ENCODE measurements at places on chromosomes 13 and 19.
A peak's percentile ranks its signal among the peaks of the same experiment; 100 is the strongest.

DNA sequence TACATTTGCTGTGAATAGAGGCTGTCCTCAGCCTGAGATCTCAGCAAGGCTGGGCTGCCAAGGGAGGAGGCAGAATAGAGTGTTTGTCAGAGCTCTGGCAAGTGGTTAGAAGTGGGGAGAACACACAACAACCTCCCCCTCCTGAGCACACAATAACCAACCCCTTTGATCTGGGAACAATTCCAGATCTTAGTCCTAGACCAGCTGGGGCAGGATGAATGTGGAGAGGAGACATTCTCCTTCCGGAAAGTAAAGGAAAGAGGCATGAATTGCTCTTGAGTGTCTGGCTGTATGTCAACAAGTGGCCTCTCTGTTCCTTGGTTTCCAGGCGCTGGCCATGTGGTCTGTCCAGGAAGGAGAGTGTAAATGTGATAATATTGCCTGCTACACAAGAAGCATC lies 114.9 kb upstream of the TMTC4 start:
- no peak for DNase-seq

DNA sequence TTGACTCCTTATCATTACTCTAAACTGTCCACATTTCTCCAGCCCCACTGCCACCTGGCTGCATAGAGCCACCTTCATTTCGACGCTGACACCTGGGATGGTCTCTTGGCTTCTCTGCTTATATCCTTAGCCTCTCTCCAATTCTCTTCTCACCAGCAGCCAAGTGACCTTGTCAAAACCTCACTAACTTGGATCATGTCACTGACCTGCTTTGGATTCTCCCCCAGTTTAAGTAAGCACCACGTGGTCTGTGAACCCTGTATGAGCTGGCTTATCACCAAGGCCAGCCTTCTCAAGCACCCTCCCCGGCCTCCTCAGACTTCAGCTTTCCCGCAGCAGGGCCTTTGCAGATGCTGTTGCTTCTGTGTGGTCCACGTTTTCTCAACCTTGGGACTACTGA lies 12.3 kb upstream of the GGACT start:
- no peak for DNase-seq

GRCh38 chr13:31611214-31611613 lies 128.1 kb upstream of the RXFP2 start:
- no peak for DNase-seq

DNA sequence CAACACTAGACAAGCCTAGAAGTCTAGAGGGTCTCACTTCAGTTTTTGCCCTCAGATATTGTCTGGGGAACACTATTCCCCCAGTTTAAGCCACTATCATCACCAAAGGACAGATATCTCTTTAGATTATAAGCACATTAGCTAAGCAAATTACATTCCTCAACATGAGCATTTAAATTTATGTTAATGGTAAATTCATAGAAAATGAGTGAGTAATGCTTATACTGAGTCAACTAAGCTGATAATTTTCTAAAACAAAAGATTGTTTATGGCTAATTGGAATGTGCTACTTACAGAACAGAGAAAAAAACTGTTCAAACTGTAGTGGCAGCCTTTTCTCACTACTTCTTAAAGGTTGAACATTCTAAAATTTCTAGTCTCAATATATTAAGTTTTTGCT lies 290.2 kb downstream of the SLITRK1 start:
- no peak for DNase-seq

GRCh38 chr19:39017646-39018045 lies 14.7 kb downstream of the FBXO27 start:
- no peak for DNase-seq

DNA sequence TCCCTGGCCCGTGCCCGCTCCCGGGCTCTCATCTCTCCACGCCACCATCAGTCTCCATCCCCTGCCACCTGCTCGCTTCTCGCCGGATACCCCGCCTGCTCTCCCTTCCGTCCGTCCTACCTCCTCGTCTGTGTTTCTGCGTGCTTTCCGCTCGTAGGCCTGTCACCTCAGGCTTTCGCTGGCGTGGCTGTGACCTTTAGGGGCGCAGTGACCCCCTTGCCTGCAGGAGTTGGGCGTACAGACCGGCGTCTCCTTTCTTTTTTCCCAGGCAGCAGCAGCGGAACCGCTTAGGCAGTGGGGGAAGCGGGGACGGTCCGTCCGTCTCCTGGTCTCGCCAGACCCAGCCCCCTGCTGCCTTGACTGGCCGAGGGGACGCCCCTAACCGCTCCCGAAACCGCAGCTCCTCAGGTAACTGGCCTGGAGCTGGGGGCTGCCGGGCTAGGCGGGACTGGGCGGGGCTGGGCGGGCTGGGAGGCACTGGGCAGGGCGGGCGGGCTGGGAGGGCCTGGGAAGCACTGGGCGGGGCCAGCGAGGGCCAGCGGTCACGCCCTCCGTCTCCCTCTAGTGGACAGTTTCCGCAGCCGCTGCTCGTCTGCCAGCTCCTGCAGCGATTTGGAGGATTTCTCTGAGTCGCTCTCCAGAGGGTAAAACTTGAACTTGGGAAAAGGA lies 6.3 kb downstream of the PGLYRP1 start:
- no peak for DNase-seq

GRCh38 chr13:24557081-24557480 lies 44.5 kb upstream of the PARP4 start:
- no peak for DNase-seq

DNA sequence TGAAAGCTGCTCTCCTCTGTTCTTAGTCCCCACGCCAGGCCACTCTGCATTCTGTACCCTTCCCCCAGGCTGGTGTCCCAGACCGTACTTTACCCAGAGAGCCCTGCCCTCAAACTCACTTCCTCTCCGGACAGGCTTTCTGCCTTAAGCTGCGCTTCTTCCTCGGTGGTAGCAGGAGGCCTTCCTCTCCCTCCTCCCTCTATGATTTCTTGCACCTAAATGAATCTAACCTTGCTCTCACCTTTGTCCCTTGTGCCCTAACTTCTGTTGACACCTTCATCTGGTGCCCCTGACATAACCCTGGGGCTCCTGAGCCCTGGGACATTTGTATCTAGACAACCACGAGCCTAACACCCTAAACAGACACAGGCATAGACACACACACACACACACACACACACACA lies 29.6 kb upstream of the CEACAM21 start:
- no peak for DNase-seq

DNA sequence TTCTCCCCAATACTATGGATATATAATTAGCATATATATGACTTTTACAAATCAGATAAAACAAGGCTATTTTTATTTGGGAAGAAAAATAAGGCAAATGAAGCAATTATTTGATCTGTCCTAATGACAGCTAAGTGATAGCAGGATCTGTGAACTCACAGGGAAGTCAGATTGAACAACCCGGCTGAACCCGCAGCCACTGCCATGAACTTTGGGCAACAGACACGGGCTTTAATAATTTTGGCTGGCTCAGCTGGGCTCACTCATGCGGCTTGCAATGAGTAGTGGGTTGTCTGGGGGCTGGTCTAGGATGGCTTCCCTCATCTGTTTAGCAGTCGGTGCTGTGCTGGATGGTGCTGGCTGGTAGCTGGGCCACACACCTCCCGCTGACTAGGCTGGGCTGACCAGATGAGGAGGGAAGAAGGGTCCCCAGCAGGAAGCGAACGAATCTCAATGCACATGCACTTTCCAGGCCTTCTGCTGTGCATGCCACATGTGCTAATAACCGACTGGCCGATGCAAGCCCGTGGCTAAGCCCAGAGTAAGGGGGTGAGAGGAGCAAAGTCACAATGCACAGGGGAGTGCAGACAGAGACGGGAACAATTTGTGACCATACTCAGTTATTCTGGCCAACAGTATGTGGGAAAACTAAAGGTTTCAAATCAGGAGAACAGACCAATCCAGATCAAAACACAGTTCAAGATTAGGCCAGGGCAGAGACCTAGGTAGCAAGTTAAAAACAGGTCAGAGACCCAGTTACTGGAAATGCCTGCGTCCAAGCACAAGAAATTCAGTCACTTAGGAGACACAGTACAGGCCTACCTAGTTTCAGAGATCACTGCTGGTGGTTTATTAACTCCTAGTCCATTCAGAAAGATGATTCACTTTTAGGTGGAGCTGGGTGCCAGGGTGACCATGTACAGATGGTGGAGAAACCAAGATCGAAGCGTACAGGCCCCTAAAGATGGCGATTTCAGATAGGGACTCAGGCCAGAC lies 22.3 kb downstream of the CRYL1 start:
- no peak for DNase-seq

DNA sequence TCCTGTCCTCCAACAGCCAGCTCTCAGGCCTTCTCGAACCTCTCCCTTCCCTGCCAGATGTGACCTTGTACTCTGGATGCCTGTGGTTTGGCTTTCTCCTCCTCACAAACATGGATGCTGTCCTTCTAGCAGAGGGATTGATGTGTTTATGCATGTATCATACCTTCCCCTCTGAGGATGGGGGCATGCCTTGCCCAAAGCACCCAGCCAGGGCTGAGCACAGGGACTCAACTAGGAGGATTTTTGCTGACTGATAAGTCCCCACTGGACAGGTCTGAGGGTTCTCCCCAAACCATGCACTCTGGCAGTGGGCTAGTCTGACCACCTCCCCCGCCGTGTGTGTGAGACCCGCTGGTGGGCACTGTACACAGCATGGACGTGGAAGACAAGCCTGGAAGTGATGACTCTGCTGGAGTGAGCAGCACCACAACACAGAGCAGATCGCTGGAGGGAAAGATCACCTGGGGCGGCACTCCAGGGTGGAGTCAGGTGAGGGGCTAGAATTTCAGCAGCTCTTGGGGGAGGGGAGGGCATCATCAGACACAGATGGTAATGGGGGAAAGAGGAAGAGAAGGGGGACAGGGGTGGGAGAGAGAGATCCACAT lies 360.3 kb upstream of the ZNF507 start:
- no peak for DNase-seq

DNA sequence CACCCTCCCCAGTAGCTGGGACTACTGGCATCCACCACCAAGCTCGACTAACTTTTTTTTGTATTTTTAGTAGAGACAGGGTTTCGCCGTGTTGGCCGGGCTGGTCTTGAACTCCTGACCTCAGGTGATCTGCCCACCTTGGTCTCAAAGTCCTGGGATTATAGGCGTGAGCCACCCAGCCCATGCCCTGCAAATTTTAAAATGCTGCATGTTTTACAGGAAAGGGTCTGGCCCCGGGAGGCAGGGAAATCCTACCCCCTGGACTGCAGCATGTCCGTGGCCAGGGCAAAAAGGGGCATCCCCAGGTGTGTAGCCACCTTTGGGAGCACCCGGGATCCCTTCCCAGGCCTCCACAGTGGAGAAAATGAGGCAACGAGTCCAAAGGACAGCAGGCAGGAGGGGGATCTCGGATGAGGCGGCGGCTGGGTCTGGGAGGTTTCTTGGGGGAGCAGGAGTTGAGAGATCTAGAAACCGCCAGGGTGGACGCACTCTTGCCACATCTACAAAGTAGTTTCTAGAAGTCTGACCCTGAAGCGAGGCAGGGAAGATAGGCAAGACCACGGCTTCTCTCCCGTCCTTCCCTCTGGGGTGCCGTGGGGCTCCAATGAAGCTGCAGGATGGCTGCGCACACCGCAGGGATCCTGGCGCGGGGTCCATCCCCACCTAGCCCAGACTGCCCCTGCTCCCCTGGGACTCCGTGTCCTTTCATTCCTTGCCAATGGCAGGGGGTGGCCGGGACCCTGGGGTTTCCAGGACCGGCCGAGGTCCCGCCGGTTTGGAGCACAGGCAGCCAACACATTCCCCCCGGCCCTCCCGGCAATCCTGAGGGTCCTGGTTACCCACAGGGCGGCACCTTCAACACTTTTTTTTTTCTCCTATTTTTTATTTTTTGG lies 21.3 kb upstream of the ZBTB7A start:
- no peak for DNase-seq

- DNase-seq, result no peak
Measured at GRCh38 chr13:34628209-34628682, 313.8 kb upstream of the NBEA start.

DNA sequence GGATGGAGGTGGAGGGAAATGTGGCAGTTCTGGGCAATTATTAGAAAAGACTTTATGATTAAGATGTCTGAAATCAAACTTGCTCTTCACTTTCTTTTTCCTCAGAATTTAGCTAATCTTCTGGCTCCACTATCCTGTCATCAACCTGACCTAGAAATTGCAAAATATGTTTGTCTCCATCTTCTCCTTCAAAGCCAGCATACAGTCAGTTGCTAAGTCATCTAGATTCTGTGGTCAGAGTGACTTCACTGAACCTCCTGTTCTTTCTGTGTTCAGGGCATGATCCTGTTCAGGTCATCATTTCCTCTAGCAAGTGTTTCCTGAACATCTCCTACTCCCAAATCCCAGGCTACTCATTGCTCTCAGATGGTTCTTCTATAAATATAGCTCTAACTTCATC lies 10.8 kb upstream of the CCNA1 start:
- no peak for DNase-seq

DNA sequence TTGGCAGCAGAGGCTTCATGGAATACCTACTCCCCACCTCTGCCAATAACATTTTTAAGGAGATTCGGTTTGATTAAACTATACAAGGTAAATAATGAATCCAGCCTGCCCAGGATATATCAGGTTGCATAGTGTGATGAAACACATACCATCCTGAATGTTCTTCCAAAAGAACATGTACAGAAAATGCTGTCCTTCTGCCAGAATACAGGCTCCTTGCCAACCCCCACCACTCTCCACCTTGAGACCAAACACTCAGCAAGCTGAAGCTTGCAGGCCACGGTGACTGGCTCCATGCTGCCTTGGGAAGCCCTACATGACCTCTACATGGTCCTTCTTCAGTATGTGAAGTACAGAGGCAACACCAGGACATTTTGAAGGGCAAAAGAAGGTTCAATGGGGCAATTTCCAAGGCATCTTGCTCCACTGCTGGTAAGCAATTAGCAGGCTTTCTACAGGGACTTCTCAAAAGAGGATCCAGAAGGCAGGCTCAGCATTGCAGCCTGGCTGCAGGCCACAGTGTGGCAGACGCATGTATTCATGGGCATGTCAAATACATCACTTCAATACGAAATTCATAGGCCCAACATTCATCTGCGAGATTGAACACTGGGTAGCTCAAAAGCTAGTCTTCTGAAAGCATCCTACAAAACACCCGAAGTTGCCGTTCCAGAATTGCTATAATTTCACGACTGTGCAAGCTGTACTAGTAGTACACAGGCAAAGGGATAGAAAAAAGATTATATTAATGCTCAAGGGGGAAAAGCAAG lies 62.4 kb upstream of the SERP2 start:
- DNase-seq, result peak; percentile 15

DNA sequence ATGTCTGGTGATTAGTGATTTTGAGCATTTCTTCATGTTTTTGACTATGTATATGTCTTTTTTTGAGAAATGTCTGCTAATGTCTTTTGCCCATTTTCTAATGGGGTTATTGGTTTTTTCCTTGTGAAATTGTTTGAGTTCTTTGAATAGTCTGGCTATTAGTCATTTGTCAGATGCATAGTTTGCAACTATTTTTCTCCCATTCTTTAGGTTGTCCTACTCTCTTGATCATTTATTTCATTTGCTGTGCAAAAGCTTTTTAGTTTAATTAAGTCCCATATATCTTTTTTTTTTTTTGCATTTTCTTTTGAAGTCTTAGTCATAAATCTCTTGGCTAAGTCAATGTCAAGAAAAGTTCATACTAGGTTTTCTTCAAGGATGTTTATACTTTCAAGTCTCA lies 449.8 kb downstream of the DACH1 start:
- peak; percentile 10 for DNase-seq

GRCh38 chr13:32413284-32413683 lies 14.6 kb downstream of the N4BP2L1 start:
- no peak for DNase-seq

Data from non-pigmented ciliary epithelial cell (primary cell).